Astrocyte (in vitro differentiated cells and primary cell): ENCODE measurements at places on chromosomes 6 and 20. TPM values are rescaled to one million over a fixed set of nuclear protein-coding genes. Genes with fewer than 3 reads are reported as not detected.

- no peak overlapping the region for H3K4me3 ChIP-seq
- no peak overlapping the region for H3K27ac ChIP-seq
- H3K27me3 ChIP-seq: no peaks in the 10 kb centered on the region
- no peak for DNase-seq
- no peaks in the 10 kb centered on the region for H3K4me1 ChIP-seq
Measured at GRCh38 chr6:73325656-73326055, 28.4 kb downstream of the DPPA5 start.

- no peak overlapping the region for H3K27ac ChIP-seq
- H3K4me3 ChIP-seq: no peak overlapping the region
- H3K27me3 ChIP-seq: no peaks in the 10 kb centered on the region
- H3K4me1 ChIP-seq: no peaks in the 10 kb centered on the region
- H3K36me3 ChIP-seq: no peaks in the 10 kb centered on the region
- no peak for DNase-seq
Measured at GRCh38 chr6:7624796-7625710, 35.1 kb downstream of the SNRNP48 start.

DNA sequence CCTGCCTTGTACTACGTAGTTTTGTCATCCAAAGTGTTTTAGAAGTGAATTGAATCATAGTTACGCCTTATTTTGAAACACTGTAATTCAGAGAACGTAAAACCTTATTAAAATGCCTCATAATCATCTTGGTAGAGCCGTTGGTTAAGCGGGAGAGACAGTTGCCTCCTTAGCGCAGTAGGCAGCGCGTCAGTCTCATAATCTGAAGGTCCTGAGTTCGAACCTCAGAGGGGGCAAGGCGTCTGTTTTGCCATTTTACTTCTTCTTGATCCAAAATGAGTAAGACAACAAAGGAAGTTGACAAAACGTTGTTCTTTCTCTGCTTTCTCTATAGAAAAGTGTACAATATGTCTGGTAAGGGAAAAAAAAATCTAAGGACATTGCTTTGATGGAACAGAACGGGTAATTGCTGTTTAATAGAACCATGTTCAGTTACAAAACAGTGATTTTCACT lies 20.7 kb upstream of the TRIM27 start:
- H3K27me3 ChIP-seq: no peaks in the 10 kb centered on the region
- DNase-seq: peak; percentile 62
- peak overlapping the region; percentile 79 for H3K4me3 ChIP-seq
- peak overlapping the region; percentile 49 for H3K27ac ChIP-seq

Gene CGA
- 1.5 and 2.0 TPM in 2 replicates for total RNA-seq

Gene KIAA1755
- 0.77 and 1.1 TPM in 2 replicates for total RNA-seq

DNA sequence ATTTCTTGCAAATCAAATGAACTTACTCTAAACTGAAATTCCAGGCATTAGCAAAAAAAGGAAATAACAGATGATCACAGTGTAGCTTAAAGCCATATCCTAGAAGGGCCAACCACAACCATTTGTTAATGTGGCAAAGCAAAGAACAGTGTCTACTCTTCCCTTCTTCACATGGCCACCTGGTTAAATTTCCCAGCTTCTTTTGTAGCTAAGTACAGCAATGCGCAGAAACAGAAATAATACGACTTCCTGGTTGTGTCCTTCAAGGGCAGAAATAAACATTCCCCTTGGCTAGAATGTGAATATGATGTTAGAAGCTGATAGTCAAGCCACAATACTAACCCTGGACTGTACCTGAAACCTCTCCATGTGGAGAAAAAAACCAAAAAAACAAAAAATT lies 9.6 kb downstream of the SNX3 start:
- H3K27me3 ChIP-seq: no peaks in the 10 kb centered on the region
- no peak for DNase-seq
- peaks cover 4% of the 10 kb centered on the region for H3K36me3 ChIP-seq
- no peak overlapping the region for H3K4me3 ChIP-seq

DNA sequence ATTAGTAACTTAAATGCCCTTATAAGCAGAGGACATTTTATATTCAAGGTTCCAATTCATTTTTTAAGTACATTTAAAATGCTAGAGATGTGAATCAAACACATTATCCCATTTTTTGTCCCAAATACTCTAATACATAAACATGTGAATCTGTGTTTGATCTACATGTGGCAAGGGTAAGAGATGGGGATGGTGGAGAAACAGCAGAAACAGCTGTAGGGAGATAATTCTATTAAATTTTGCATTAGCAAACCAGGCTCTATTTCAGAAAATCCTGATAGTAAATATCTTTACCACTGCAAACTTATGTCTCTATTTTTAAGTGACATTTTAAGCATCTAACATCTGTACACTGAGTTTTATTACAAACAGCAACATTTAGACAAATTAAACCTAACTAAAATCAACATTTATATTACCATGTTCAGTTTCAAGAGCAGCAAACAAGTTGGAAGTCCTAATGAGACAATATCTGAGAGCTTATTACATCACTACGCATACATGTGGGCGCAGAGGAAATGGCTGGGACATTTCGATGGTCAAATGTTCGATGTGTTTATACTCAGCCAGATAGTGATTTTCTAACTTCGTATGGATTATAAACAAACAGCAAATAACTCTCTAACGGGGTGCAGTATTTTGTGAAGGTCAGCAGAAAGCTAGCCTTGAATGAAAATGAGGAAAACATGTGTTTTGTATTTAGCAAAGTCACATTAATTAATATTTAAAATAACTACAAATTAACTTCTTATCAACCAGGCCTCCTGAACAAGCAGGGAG lies 165.1 kb downstream of the GJA1 start:
- no peak overlapping the region for H3K4me3 ChIP-seq
- H3K36me3 ChIP-seq: no peaks in the 10 kb centered on the region
- H3K27me3 ChIP-seq: no peaks in the 10 kb centered on the region
- H3K4me1 ChIP-seq: peaks cover 3% of the 10 kb centered on the region

- no peak overlapping the region for H3K27ac ChIP-seq
- peaks cover 18% of the 10 kb centered on the region for H3K27me3 ChIP-seq
- H3K4me1 ChIP-seq: no peaks in the 10 kb centered on the region
- DNase-seq: no peak
Measured at GRCh38 chr20:44758247-44759101, 12.8 kb downstream of the KCNK15 start.

Gene ECT2L
- not detected in 2 replicates for total RNA-seq

GRCh38 chr6:33812669-33813068 lies 8.9 kb upstream of the MLN start:
- H3K4me3 ChIP-seq: no peak overlapping the region
- H3K27me3 ChIP-seq: peaks cover 36% of the 10 kb centered on the region
- no peak overlapping the region for H3K27ac ChIP-seq
- DNase-seq: peak; percentile 23

DNA sequence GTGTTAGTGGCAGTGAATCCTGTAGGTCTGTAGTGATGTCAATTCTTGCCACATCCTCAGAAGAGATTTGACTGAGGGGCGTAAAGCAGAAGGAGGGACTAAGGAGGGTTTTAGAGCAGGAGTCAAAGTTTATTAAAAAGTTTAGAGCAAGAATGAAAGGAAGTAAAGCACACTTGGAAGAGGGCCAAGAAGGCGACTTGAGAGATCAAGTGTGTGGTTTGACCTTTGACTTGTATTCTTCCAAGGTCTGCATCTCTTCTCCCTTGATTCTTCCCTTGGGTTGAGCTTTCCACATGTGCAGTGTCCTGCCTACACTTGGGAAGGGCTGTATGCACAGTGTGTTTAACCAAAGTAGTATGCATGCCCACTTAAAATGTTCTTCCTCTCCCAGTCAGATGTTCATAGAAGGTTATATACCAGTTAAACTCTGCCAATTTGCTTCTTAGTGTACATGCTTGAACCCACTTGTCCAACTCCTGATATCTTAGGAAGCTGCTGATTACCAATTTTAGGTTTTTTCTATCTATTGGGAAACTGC lies 627.6 kb downstream of the MMUT start:
- no peaks in the 10 kb centered on the region for H3K36me3 ChIP-seq
- no peaks in the 10 kb centered on the region for H3K27me3 ChIP-seq
- H3K27ac ChIP-seq: no peak overlapping the region
- DNase-seq: no peak

Gene SMOC2
- total RNA-seq: 0.93 and 1.8 TPM in 2 replicates

Gene SCAND1
- total RNA-seq: 63.8 and 68.0 TPM in 2 replicates

Gene PHACTR3
- 0.14 TPM in 1 of 2 replicates, not detected in the other for total RNA-seq

GRCh38 chr20:17059465-17059864 lies 167.4 kb upstream of the PCSK2 start:
- no peak overlapping the region for H3K4me3 ChIP-seq
- H3K4me1 ChIP-seq: no peaks in the 10 kb centered on the region
- no peak overlapping the region for H3K27ac ChIP-seq

GRCh38 chr20:39563349-39563748 lies 601.2 kb downstream of the DHX35 start:
- H3K27me3 ChIP-seq: no peaks in the 10 kb centered on the region
- no peaks in the 10 kb centered on the region for H3K4me1 ChIP-seq
- no peak for DNase-seq
- H3K36me3 ChIP-seq: no peaks in the 10 kb centered on the region
- H3K4me3 ChIP-seq: no peak overlapping the region
